ENCODE measurements at places on chromosomes 16 and 17. TPM values are rescaled to one million over a fixed set of nuclear protein-coding genes. Genes with fewer than 3 reads are reported as not detected.

- DNase-seq: no peak
Observed at GRCh38 chr17:83036666-83037065, 42.7 kb upstream of the METRNL start.

DNA sequence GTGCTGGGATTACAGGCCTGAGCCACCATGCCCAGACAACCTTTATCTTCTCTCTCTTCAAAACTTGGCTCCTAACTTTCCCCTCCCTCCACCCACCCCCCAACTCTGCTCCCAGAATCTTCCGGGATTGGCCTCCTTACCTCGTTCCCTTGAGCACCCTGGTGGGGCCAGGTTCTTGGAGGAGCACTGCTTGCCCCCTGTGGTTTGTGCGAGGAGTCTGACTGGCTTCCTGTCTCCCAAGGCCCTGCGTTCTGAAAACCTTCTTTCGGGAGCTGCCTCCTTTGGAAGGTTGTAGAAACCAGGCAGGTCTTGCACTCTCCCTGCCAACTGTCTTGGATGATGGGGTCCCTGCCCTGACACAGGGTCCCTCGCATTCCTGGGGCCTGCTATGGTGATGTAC lies 19.8 kb downstream of the PLXDC1 start:
- DNase-seq: no peak

DNA sequence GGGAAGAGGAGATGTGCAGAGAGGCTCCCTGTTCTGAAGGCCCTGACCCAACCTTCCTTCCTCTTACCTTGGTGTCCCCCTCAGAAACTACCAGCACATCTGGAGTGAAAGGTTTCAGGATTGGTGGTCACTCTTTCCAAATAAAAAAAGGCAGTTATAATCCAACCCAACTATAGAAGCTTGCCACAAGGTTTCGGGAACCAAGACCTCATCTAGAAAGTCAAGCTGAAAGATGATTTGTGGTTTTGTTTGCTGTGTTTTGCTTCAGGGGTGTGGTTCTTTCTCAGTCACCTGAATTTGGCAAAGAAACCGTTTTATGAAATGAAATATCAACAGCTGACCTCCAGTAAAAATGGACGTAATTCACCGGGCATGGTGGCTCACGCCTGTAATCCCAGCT lies 19.3 kb downstream of the SHMT1 start:
- no peak for DNase-seq

DNA sequence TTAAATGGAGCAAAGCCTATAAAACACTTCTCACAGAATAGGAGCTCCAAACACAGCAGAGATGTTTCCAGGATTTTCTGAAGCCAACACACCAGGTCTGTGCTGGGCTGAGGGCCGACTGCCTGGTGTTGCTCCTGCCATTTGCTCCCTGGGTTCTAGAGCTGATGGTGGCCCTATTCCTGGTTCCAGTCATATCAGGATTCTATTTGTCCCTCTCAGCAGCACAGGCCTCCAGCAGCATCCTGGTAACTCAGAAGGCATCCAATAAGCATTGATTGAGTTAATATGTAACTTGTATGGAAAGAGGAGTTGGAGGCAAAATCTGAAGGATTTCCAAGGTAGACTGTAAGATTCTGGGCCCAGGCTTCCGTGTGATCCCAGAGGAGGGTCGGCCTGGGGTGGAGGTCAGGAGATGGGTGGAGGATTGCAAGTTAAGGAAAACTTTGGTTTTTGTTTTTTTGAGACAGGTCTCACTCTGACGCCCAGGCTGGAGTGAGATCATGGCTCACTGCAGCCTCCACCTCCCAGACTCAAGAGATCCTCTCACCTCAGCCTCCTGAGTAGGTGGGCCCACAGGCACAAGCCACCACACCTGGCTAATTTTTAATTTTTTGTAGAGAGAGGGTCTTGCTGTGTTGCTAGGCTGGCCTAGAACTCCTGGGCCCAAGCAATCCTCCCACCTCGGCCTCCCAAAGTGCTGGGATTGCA lies 5.7 kb downstream of the NUPR1 start:
- no peak for DNase-seq

- no peak for DNase-seq
Observed at GRCh38 chr16:814974-815373, 14.4 kb upstream of the GNG13 start.

- DNase-seq: no peak
Observed at GRCh38 chr16:69311533-69312387, 610 bp downstream of the VPS4A start.

FAM20A gene
- total RNA-seq: not detected

All from Caki2 (cell line).